Dermis blood vessel endothelial cell (primary cell): ENCODE measurements at places on chromosomes 11 and 22. TPM values are rescaled to one million over a fixed set of nuclear protein-coding genes. Genes with fewer than 3 reads are reported as not detected.

The FAM111B gene
- total RNA-seq, result 20.6 and 37.6 TPM in 2 replicates

The DGCR6 gene
- 0.33 and 3.9 TPM in 2 replicates for total RNA-seq

The TREH gene
- total RNA-seq, result not detected in 2 replicates

DNA sequence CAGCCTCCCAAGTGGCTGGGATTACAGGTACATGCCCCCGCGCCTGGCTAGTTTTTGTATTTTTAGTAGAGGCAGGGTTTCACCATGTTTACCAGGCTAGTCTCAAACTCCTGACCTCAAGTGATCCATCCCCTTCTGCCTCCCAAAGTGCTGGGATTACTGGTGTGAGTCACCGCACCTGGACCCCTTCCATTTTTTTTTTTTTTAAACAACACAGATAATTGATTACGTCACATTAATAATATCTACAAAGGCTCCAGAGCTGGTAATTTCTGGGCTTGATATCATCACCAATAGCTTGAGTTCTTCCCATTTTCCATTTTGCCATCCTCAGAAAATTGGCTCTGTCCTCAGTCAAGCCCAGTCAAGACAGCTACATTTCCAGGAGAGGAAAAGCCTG is 7.2 kb downstream of the TTLL1 start:
- DNase-seq, result no peak

DNA sequence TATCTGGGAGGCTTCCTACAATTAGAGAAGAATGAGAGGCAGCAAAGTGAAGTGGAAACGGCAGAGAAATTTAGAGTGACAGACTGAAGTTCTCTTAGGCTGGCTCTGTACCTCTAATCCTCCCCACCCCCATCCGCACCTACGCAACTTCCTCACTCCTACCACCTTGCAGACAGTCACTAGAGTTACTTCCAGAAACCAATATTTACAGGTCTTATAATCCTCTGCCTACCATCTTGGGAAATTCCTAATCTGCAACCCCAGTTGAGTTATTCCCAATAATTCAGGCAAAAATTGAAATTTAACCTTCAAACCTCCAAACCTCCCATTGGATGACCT is 71.7 kb downstream of the PAK1 start:
- DNase-seq, result no peak

- DNase-seq, result no peak
Measured at GRCh38 chr22:32122899-32123298, 36.2 kb downstream of the C22orf42 start.

The OR4C11 gene
- not detected in 2 replicates for total RNA-seq

The C11orf91 gene
- not detected in 2 replicates for total RNA-seq

- no peak for DNase-seq
Measured at GRCh38 chr22:46092670-46093410, 57.5 kb upstream of the PPARA start.

GRCh38 chr22:17726928-17727897 is 47.1 kb downstream of the BID start:
- no peak for DNase-seq

The ANO1 gene
- total RNA-seq, result under 0.01 TPM in 1 of 2 replicates, not detected in the other

The DAGLA gene
- 4.4 and 4.7 TPM in 2 replicates for total RNA-seq

GRCh38 chr22:42937164-42937843 is 77.6 kb downstream of the PACSIN2 start:
- peak; percentile 68 for DNase-seq

The SBF2 gene
- total RNA-seq, result 49.9 and 57.9 TPM in 2 replicates

The NAALAD2 gene
- 0.33 and 0.68 TPM in 2 replicates for total RNA-seq

GRCh38 chr11:98940913-98941312 is 79.8 kb upstream of the CNTN5 start:
- no peak for DNase-seq

The CCDC89 gene
- not detected in 2 replicates for total RNA-seq

- no peak for DNase-seq
Measured at GRCh38 chr11:63970902-63971301, 3.5 kb upstream of the COX8A start.
